ENCODE measurements at places on chromosomes 2 and 18.
A peak's percentile ranks its signal among the peaks of the same experiment; 100 is the strongest.

- no peak for DNase-seq
Measured at GRCh38 chr2:23367760-23368159, 17.2 kb upstream of the KLHL29 start.

DNA sequence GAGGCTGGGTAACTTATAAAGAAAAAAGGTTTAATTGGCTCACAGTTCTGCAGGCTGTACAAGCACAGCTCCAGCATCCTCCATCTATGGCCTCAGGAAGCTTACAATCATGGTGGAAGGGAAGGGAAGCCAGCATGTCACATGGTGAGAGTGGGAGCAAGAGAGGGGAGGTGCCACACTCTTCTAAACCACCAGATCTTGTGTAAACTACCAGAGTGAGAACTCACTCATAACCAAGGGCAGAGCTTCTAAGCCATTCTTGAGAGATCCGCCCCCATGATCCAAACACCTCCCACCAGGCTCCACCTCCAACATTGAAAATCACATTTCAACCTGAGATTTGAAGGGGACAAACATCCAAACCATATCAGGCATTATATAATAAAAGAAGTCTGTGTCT, 121.6 kb upstream of the CDC42EP3 start:
- no peak for DNase-seq

- DNase-seq: no peak
Measured at GRCh38 chr2:23516520-23517256, 131.7 kb downstream of the KLHL29 start.

GRCh38 chr2:63876311-63876710, 34.6 kb downstream of the UGP2 start:
- no peak for DNase-seq

GRCh38 chr18:31079973-31080372, 22.2 kb downstream of the DSC2 start:
- peak; percentile 26 for DNase-seq

- DNase-seq: peak; percentile 9
Measured at GRCh38 chr2:57549642-57550102, 496.9 kb upstream of the VRK2 start.

DNA sequence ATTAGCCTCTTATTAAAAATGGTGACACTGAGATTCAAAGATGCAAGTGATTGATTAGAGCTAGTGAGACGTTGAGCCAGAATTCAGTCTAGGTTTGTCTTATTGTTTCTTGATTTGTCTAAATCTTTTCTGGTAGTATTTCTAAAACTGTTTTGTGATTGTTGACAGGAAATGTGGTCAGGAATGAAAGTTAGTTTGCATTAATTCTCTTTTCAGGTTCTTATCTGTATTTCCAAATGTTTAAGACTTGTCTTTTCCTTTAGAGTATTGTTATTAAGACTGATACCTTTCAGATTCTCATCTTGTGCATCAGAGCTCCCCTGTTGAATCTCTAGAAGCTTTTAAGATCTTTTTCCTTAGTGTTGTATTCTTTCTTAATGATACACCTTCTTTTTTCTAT, 89.3 kb downstream of the MBD5 start:
- DNase-seq: no peak

DNA sequence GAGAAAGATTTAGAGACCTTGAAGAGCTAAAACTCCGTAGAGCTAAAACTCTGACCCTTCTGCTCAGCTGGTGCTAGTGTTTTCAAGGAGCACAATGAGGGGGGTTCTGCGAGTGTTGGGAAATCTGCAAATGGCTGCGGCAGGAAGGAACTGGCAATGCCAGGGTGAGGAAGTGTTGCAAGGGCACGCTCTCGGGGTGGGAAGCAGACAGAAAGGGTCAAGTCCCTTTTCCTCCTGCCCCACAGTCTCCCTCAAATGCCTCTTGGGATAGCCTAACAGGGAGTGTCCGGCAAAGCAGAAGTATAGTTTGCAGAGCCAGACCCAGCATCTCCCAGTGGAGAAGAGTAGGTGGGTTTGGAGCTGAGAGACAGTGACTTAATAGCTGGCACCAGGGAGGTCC, 60.5 kb downstream of the NCAPH start:
- peak; percentile 37 for DNase-seq

GRCh38 chr2:24486636-24487205, 4.3 kb upstream of the NCOA1 start:
- DNase-seq: no peak

DNA sequence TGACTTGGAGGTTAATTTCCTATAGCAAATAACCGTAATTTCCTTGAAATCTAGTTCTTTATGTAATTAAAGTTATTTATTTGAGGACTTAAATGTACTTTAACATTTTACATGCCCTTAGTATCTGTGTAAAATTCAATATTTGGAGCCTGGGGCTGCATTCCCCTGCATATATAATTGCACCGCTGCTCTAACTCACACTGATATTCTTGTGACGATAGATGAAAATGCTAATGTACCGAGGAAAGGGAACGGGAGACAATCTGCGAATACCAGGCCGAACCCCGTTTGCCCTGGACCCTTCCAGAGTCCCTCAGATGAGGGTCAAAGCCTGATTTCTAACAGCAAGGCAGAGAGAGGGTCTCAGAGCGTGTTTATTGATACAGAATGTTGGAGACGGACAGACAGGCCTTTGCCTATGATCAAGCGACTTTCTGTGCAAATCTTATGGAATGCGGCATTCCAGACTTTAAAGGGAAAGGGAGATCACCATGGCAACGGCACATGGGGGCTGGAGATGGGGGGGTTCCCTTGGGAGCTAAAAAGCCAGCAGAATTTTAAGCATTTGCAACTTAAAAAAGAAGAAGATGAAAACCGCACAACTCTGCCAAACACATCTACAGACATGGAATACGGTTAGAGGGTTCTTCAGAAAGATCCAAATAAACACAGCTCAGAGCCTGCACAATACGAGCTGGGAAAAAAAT, 57.6 kb upstream of the TWIST2 start:
- DNase-seq: no peak

- DNase-seq: no peak
Measured at GRCh38 chr2:216756435-216756834, 61.1 kb upstream of the IGFBP5 start.

DNA sequence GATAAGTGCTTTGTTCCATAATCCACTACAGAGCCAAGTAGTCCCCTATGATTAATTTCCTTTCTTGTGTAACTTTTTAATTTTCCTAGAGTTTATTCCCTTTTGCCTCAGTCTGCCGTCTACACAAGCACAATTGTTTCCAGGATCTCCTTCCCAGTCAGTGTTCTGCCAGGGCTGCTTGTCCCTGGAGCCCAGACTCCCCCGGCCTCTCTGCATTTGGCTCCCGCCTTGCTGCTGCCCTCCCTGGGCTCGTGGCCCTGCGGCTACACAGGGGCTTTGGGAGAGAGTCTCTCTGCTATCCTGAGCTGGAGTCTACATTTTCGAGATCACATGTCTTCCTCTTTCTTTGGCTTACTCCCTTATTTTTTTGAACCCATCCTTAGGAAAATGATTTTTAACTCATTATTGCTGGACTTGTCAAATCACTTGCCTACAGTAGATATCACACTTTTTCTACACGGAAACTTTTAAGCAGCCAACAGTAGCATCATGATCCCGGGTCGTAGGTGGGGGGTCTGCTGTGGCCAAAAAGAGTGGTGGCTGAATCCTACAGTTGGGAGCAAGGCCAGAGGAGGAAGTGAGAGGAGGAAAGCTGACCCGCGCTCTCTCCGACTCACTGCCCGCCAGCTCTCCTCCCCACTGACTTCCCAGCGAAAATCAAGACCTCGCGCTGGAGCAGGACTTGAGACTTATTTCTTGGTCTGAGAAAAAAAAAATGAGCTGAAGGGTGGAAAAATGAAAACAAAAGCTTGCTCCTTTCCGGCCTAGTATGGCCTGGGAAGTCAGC, 9.4 kb downstream of the FBLN7 start:
- no peak for DNase-seq

- no peak for DNase-seq
Measured at GRCh38 chr2:159459279-159459678, 157.1 kb downstream of the BAZ2B start.

DNA sequence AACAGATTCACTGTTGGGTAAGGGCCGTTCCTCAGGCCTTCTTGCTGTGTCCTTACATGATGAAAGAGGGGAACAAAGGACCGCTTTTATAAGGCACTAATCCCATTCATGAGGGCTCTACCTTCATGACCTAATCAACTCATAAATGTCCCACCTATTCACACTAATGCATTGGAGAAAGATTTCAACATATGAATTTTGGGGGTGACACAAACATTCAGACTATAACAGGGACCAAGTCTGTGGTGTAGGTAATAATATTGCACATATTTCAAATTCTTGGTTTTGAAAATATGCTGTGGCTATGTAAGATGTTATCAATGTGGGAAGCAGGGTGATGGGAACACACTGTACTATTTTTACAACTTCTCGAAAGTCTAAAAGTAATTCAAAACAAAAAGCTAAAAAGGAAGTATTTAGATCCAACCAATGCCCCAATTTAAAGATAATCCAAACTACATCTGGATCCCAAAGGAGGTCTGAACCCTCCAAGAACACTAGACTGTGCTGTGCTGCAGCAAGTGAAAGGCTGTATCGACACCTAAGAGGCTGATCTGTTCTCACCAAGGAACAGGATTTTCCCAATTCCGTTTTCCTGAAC, 82.4 kb upstream of the TGIF1 start:
- DNase-seq: no peak

DNA sequence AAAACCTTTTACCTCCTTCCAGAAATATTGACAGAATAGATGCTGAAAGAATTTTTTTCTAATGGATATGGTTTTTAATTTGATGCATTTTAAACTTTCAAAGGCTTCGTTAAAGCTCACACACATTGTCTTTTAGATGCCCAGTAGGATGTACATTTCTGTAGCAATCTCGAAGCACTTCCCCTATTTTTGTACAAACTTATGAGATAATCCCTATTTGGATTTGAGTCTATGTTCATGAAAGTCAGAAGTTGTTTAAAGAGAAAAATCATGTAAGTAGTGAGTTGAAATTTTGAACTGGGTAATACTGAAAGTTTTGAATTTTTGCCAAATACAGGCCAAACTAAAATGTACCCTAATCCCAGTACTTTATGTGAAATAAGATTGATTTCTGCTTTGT, 38.1 kb upstream of the MMADHC start:
- no peak for DNase-seq

DNA sequence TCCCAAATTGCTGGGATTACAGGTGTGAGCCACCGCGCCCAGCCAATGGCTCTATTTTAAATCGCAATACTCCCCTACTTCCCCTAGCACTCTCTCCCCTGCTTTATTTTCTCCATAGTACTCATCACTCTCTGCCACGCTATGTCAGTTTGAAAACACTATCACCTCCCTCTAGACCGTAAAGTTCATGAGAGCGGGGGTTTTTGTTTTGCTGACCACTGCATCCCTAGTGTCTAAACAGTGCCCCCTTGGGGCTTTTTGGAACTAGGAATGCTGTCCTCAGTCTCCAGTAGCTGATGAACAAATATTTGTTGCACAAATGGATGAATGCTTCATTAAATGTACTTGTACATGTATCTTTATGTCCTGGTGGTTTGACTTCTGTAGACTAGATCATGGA, 44.1 kb downstream of the ATOH8 start:
- DNase-seq: peak; percentile 73

DNA sequence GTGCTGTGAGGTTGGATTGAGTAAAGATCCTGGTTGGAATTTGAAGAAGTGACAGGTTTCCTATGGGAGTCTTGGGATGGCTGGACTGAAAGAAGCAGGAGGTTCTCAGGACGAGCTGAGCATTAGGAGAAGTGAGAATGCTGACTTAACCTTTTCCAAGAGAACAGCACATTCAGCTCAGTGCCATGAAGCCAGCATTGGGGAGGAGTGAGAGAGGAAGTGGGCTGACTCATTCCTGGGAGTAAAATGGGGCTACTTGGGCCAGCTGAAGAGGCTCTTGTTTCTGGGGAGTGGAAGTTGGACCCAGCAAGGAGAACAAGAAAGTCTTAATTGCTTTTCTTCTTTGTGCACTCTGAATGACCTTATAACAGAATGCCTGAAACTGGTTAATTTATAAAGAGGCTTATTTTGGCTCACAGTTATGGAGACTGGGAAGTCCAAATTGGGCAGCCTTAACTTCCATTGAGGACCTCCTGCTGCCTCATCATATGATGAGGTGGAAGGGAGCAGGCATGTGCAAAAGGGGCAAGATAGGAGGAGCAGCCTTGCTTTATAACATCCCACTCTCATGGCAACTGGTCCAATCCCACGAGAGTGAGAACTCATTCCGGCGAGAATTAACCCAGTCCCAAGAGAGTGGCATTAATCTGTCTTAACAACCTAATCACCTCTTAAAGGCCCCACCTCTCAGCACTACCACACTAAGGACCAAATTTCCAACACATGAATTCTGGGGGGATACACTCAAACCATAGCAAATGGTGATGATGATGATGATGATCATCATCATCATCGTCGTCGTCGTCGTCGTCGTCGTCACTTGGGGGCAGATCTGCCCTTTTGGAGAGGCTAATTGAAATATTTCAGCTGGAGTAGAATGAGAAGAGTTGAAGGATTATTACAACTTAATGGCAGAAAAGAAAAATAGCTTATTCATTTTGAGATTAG, 26.1 kb downstream of the DGUOK start:
- DNase-seq: peak; percentile 80

GRCh38 chr2:191109888-191110287, 40.9 kb downstream of the STAT4 start:
- no peak for DNase-seq

- DNase-seq: no peak
Measured at GRCh38 chr18:67715567-67715966, 199.0 kb upstream of the DSEL start.

DNA sequence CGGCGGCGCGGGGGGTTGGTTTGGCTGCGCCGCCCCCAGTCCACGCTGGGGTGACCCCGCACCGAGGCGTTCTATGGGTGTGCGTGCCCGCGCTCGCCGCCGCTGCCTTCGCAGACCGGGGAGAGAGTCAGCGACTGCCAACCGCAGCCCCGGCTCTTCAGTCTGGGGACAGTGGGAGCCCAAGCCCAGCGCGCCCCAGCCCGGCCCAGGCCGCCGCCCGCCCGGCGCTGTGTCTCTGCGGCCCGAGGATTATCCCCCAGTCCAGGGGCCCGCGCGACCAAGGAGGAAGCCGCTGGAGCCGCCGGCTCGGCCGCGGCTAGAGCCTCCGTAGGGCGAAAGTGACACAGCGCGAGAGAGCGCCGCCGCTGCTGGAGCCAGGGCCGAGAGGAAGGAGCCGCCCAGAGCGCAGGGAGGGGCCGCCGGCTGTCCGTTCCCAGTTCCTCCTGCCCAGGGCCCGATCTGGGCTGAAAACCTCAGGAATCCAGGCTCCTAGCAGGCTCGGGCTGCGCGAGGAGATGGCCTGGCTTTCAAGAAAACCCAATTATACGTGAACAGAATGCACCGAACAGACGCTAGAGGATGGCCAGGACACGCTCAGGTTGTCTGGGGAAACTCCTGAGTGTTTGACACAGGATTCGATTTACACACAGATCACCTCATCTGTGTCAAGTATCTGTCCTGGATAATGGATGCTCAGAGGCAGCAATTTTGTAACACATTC, 2.4 kb downstream of the CTIF start:
- DNase-seq: peak; percentile 56
